ENCODE measurements at places on chromosomes 12 and 14.

DNA sequence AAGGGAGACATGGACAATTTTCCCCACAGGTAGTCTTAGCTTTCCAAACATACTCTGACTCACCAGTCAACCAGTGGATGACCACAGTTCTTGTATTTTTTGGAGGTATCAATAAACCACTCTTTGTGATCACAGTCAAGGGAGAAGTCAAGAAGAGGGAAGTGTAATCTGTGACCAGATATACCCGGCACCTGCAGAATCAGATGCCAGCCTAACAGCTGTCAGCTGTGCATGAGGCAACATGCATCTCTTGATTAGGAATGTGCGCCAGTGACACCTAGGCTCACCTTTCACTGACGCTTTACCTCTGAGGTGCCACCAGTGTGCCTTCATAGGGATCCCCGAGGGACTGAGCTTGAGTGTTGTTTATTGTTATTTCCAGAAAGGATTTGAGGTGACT lies 20.0 kb downstream of the PROX2 start:
- DNase-seq = no peak

- no peak for DNase-seq
Observed at GRCh38 chr12:108694812-108695278, 36.5 kb downstream of the CORO1C start.

DNA sequence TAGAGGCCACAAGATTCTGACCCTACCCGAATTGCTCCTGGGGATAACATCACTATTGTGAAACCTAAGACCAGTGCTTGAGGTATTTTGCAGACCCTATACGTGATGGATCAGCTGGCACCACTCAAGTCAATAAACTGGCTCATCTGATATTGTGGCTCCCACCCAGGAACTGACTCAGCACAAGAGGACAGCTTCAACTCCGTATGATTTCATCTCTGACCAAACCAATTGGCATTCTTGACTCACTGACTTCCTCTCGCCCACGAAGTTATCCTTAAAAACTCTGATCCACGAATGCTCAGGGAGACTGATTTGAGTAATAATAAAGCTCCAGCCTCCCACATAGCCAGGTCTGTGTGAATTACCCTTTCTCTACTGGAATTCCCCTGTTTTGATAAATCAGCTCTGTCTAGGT lies 1036.1 kb upstream of the TMEM132C start:
- no peak for DNase-seq

DNA sequence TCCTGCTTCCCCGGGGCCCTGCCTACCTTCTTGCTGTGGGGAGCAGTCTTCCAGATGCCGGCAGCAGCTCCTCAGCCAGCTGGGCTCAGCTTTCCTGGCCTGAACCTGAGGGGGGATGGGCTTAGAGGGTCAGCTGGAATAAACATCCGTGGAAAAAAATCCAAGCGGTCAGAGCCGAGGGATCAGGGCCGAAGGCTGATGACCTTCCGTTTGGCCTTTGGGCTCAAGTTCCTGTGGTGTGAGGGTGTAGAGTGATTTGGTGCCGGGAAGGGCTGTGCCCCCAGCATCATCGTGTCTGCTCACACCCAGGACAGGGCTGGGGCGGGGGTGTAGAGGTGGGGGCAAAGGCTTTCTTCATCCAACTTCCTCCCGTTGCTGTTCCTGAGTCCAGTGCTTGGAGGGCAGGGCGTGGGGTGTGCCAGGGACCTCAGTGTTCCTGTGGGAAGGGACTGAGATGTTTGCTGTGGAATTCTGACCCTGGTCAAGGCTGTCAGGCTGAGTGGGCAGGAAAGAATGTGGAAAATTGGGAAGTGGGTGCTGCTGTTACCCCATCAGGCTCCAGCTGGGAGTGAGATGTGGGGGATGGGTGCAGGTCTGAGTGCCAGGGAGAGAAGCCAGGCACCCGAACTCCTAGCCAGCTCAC lies 2.6 kb downstream of the SMIM41 start:
- peak; percentile 65 for DNase-seq

DNA sequence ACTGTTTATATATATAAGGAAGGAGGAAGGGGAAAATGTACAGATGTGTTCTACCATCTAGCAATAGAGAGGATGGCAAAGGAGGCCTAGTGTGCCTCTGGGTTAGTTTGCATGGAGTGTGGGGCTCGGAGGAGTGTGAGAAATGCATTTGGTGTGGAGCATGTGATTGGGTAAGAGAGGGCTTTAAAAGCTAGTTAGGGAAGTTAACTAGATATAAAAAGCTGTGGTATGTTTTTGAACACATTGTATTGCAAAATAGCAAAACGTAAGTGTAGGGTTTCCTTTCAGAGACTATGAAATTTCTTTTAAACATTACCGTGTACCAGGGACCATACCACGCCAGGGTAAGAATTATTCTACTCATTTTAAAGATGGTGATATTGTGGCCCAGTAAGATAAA lies 53.3 kb upstream of the STXBP6 start:
- no peak for DNase-seq

DNA sequence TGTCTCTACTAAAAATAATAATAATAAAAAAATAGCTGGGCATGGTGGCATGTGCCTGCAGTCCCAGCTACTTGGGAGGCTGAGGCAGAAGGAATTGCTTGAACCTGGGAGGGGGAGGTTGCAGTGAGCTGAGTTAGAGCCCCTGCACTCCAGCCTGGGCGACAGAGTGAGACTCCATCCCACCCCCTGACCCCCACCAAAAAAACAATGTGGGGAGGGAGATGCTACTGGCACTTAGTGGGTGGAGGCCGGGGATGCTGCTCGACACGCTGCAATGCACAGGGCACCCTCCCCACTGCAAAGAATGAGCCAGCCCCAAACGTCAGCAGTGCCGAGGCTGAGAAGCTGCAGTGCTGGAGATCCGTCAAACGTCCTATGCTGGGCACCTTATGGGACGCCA lies 77.5 kb upstream of the MAP1LC3B2 start:
- DNase-seq = no peak

GRCh38 chr14:69648480-69649451 lies 37.4 kb downstream of the SUSD6 start:
- no peak for DNase-seq
